ENCODE measurements at places on chromosomes 4 and X. TPM values are rescaled to one million over a fixed set of nuclear protein-coding genes. Genes with fewer than 3 reads are reported as not detected.
A peak's percentile ranks its signal among the peaks of the same experiment; 100 is the strongest.

DNA sequence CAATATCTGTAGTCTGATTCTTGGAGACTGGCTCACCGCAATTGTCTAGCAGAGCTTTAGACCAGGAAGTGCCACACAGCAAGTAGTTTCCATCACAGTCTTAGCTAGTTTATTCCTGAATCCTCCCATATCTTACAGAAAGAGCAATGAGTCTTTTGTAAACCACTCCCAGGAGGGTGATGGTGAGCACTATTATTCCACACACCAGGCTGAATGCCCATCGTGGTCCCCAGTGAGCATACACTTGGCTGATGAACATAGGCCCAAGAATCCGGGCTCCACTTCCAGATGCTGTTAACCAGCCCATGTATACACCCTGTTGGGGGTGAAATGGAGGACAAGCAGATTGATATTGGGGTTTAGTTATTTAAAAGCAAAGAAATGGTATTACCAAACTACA, 39.8 kb downstream of the PLK4 start:
- no peak for DNase-seq

The ASB12 gene
- total RNA-seq: 0.94 TPM

The FAM53A gene
- total RNA-seq: 1.1 TPM

The RPA4 gene
- 0.29 TPM for total RNA-seq

- DNase-seq: no peak
Observed at GRCh38 chr4:147491086-147491485, 10.2 kb downstream of the EDNRA start.

The SMR3B gene
- not detected for total RNA-seq

DNA sequence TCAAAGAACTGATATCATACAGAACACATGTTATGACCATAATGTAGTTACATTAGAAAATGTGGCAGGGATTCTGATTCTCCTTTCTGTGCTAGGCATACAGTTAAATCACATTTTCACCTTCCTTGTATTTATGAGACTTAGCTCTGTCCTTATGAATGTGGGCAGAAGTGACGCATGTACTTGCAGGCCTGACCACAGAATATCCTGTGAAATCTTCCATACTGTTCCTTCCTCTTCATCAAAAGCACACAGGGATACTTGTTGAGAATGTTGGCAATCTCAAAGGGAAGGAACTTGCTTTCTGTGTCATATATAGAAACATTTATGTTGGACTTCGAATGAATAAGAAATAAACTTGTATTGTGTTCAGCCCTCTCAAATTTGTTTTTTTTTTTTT, 17.2 kb upstream of the MYOZ2 start:
- no peak for DNase-seq

DNA sequence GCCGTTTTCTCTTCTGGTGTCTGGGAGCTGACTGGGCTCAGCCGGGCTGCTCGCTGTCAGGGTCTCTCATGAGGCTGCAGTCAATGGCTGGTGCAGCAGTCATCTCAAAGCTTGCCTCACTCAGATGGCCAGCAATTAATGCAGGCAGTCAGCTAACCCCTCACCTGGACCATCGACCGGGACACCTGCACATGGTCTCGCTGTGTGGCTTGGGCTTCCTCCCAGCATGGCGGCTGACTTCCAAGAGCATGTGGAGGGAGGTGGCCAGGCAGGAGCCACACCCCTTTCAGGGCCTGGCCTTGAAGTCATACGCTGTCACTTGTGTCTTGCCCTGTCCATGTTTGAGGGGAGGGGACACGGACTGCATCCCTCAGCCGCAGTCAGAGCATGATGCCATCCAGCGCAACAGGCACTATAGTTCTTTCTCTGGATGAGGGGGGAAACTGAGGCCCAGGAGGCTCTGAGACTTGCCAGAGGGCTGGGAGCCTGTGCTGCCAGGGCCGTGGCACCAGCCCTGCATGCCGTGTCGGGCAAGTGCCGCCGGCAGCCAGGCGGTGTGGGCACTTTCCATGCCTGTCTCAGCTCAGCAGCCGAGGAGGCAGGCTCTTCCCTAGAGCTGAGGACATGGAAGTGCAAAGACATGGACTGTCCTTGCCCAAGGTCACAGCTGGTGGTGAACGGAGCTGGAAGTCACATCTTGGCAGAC, 201.8 kb downstream of the AFAP1 start:
- DNase-seq: no peak

DNA sequence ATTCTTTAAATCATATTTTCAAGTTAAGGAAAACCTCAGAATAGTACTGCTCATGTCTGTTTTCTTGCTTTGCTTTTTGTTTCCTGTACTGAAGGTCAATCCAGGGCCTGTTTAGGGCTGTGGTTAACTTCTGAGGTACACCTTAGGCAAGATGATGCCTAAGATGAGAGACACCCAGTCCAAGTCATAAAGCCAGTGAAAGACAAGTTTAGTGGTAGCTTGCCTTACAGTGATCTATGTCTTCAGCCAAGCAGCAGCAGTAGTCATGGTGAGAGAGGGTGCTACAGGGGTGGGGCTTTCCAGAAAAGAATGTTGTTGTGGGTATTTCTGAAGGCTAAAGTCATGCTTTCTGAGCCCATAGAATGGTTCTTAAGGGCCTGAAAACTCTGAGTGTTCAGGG, 173.7 kb downstream of the VSIG4 start:
- DNase-seq: no peak

GRCh38 chrX:113892891-113893290, 691.0 kb upstream of the HTR2C start:
- DNase-seq: no peak

DNA sequence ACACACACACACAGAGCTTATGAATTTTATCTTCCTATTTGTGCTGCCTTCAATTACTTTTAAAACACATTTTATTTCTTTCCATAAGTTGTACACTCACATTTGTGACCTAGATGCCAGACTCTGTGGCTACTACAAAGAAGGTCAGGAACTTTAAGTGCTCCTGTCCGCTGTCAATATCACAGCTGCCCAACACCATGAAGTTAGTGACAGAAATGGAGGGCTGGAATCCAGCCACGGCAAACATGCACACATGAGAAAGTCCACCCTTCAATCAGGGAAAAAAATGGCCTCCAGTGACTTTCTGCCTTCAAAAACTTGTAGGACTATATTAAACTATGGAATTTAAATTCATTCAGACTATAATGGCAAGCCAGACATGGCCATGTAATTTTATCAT, 334.4 kb upstream of the FSTL5 start:
- DNase-seq: no peak

The NSDHL gene
- 25.0 TPM for total RNA-seq

DNA sequence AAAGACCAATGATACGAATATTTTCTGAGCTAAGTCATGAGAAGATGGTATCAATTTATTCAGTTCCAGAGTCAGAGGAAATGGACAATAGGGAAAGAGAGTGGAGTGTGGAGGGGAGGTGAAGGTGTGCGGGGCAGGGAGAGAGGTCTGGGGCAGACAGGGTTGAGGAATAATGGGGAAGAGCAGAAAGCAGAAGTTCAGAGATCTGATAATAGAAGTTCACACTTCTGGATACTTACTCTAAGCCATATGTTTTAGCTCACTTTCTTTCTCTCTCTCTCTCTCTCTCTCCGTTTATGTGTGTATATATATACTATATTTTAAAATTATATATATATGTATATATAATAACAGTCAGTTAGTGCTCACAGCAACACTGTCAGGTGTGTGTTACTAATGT, 40.4 kb downstream of the FOXR2 start:
- DNase-seq: no peak

DNA sequence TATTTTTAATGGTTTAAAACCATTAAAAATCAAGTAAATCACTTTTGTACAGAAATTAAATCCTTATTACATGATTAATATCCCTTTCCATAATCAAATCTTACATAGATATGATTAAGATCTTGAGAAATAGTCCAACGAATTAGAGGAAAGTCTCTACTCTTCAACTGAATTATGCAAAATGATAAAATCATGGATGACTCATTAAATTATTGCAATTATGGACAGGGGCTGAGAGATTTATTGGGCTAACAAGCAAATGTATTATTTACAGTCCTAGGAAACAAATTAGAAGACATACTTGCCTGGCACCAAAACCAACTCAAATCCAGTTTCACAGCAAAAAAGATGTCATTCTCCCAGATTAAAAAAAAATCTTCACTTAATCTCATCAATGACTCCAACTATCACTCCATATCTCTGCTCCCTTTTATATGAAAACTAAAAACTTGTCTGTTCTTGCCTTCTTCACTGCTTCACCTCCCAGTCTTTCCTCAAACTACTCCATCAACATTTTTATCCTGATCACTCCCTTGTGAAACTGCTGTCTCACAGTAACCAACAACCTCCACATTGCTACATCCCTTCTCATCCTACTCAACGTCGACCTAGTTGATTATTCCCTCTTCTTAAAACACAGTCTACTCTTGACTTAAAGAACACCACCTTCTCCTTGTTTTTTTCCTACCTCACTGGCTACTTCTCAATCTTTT, 18.4 kb upstream of the DDX60 start:
- no peak for DNase-seq

The CDKL5 gene
- 14.2 TPM for total RNA-seq

The MAP9 gene
- total RNA-seq: 7.0 TPM

DNA sequence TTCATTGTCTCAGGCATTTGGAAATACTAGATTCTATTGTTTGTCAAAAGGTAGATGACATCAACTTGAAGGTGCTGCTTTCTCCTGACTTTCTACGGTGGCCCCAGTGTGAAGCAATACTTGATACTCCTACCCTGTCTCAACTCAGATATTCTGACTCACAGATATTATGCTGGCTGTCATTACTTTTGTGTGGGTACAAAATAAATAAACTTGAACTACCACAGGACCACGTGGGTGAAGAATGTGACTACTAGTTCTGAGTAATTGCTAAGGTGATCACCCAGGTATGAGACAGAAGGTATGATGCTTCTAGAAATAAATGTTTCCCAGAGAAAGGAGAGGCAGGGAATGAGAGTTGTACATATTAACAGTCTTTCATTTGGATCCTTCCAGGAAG, 275.3 kb upstream of the SPOCK3 start:
- no peak for DNase-seq

- peak; percentile 84 for DNase-seq
Observed at GRCh38 chrX:275967-276580, 5.1 kb upstream of the PLCXD1 start.

DNA sequence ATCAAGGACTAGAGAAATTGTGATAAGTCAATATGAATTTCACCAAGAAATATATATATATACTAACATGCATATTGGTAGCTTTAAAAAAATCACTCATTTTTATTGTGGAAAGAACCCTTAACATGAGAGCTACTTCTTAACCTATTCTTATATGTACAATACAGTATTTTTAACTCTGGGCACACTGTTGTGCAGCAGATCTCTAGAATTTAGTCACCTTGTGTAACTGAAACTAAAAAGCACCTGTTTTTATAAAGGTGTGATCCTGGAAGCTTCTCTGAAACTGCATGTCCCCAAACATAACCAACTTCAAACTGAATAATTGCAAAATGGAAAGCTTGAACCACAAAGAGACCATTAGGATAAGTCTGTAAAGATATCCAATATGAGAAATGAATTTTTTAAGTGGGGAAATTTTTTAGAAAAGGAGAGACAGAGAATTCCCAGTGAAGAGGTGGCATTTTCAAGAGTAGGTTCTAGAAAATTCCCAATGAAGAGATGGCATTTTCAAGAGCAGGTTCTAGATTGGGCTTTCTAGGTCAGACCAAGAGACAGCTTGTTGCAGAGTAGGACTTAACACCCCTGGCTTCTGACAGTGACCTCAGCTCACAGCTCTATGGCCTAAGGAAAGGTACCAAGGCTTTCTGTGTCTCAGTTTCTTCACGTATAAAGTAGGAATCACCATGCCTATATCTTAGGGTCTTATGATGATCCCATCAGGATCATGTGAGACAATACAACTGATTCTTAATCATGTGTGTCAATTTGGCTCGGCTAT, 22.0 kb upstream of the PPARGC1A start:
- no peak for DNase-seq

The CSAG2 gene
- total RNA-seq: not detected

- no peak for DNase-seq
Observed at GRCh38 chr4:147576084-147576483, 41.1 kb upstream of the TMEM184C start.

DNA sequence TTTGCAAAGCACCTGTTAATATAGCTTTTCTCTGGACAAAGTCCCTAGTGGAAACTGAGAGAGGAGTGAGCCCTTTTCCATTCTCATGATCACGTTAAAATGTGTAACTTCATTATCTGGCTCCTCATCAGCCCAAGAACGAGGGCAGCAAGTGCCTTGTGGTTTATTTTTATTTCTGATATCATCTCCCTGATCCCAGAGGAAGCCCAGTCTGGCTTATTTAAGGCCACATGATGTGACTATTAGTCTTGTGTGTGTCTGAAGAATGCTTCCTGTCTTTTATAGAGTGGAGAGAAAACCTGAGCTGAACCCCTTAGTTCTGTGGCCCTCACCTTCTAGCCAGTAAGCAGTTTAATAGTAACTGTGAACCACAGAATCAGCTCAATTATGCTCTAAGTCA, 67.2 kb downstream of the LHFPL1 start:
- DNase-seq: no peak

DNA sequence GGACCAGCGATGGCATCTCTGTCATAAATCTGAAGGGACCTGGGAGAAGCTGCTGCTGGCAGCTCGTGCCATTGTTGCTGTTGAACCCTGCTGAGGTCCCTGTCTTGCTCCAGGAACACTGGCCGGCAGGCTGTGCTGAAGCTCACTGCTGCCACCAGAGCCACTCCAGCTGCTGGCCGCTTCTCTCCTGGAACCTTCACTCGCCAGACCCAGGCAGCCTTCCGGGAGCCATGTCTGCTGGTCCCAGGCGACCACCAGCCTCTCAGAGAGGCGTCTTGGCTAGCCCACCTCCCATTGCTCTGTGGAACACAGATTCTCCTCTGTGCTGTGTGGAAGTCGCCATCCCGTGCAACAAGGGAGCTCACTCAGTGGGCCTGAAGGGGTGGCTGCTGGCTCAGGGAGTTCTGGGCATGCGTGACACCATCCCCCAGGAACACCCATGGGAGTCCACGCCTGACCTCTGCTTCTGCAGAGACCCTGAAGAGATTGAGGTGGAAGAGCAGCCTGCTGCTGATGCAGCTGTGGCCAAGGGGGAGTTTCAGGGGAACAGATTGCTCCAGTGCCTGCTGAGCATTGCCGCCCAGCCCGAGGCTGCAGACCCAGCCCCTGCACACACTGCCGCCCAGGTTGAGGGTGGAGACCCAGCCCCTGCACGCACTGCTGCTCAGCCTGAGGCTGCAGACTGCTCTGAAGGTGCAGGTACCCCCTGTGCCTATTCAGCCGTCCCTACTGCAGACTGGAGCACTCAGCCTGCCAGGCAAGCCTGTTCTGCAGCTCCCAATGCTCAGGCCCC, 33.1 kb upstream of the CYP4V2 start:
- DNase-seq: no peak

The TEX11 gene
- total RNA-seq: not detected

GRCh38 chr4:188287169-188287894, 148.1 kb downstream of the TRIML1 start:
- DNase-seq: no peak

DNA sequence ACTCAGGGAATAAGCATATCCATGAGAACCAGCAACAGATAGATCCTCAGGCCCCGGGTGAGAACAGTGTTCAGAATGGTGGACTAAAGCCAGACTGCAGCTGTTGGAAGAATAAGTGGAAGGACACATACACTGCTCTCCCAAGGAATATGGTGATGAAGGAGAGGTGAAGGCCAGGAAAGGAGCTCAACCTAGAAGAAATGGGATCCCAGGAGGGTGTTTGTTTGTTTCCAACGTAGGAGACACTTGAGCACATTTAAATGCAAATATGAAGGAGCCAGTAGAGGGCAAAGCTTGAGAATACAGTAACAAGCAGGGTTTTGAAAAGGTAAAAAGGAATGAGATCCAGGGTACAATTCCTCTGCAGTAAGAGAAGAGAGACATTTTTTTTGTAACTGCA, 42.4 kb upstream of the ATOH1 start:
- DNase-seq: no peak

GRCh38 chr4:40908702-40909362, 159.1 kb downstream of the NSUN7 start:
- DNase-seq: peak; percentile 69

Data from right cardiac atrium (tissue), 5 donors.